ENCODE measurements at places on chromosomes 13 and 19.

GRCh38 chr19:6413291-6413690, 11.3 kb downstream of the KHSRP start:
- DNase-seq, result no peak

DNA sequence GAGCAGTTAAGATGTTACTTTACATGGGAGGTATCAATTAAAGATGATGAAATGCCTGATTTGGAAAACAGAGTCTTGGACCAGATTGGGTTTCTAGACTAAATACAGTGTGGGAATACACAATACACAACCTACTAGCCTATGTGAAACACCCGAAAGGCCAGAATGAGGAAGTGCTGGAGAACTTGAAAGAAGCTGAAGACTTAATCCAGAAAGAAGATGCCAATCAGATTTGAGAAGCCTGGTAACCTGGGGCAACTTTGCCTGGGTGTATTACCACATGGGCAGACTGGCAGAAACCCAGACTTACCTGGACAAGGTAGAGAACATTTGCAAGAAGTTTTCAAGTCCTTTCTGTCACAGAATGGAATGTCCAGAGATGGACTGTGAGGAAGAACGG, 43.2 kb downstream of the N4BP2L1 start:
- DNase-seq, result no peak

- DNase-seq, result no peak
Observed at GRCh38 chr19:31377736-31378135, 28.5 kb upstream of the TSHZ3 start.

DNA sequence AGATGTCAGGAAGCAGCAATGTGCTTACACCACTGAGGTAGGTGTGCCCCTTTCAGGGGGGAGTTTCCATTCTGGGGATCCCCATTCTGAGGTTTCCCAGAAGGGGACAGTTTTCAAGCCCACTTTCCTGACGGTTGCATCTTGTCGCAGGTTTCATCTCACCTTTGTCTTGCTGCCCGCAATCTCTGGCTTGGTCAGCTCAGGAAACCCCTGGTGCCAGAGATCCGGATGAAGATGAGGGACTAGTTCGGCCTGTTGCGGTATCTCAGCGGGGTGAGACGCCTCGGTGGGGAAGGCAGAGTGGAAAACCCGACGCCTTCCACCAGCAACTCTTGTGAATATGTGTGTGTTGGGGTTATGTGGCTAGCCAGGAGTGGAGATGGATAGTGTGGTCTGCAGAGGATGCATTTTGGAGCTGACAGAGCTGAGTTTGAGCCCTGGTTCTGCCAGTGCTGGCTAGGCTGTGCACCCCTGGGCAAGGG, 13.1 kb downstream of the TNFSF9 start:
- DNase-seq, result no peak

Measured in T-helper 9 cell (primary cell).